Stimulated activated CD8-positive, alpha-beta memory T cell treated with anti-CD3 and anti-CD28 coated beads, Interleukin-4, amount 100 ng/mL, for 1 hour (primary cell): ENCODE measurements at places on chromosomes 1 and 21.
A peak's percentile ranks its signal among the peaks of the same experiment; 100 is the strongest.

GRCh38 chr1:248404024-248404423, 1.2 kb downstream of the OR2T1 start:
- DNase-seq, result no peak

DNA sequence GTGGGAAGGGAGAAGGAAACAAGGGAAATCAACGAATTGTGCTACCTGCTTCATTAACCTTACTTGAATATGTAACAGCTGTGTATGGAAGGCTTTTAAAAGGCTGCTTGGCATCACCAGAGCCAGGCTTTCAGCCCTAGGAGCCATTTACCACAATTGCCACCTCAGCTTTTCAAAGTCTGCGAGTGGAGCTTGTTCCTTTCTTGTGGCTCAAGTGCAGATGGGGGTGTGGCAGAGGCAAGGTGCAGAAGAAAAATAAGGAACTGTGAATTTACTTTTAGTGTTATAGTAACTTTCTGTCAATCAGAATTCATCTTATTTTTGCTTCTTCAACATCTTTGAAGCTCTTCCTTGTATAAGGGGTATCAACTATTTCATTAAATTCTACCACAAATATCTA, 17.6 kb downstream of the CLCA2 start:
- no peak for DNase-seq

DNA sequence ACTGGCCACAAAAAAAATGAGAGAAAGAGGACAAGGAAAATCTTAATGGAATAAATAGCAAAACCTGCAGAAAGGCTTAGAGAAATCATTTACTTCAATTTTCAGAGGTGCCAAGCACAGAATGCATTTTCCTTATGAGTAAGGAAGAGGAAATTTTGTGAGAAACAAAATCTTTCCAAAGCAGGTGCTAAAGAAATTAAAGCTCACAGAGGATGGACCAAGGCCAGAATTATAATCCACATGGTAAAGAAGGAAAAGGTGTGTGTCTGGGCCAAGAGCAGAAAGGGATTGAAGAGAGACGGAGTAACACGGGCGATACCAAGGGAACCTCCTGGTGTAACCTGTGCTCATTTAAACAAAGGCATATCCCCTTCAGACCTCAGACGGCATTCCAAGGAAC, 340.0 kb upstream of the NFIA start:
- no peak for DNase-seq

- DNase-seq, result no peak
Observed at GRCh38 chr1:235997049-235997448, 67.8 kb downstream of the NID1 start.

GRCh38 chr1:182128502-182128901, 67.0 kb upstream of the ZNF648 start:
- no peak for DNase-seq

GRCh38 chr1:86521522-86521891, 25.4 kb upstream of the CLCA4 start:
- DNase-seq, result no peak

GRCh38 chr1:180181048-180181447, 26.4 kb downstream of the QSOX1 start:
- DNase-seq, result no peak

DNA sequence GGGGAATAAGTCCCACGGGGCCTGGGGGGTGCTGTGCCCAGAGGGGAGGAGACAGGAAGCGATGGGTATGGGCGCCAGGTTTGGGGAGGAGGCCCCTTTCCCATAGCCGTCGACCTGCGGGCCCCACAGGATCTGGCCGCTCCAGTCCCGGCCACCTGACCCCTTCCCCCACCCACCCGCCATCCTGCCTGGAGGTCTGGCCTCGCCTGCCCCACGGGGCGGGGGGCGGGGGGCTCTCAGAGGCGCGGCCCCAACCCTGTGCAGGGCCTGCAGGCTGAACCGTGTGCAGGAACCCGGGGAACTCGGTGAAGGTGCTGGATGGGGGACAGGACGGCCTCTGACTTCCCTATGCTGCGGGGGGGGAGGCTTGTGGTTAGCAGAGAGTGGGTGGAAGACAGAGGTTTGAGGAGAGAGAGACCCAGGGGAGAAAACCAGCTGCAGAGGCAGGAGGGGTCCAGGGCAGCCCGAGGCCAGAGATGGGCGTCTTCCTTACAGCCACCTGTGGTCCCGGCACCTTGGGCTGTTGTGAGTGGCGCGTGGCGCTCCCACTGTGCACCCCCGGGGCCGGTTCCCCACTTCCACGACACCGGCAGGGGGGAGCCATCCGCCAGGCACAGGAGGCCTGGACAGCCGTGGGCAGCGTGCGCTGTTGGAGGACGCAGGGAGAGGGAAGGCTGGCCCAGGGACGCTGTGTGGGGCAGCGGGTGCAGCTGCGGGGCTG, 2.5 kb upstream of the TNFRSF18 start:
- DNase-seq, result no peak

DNA sequence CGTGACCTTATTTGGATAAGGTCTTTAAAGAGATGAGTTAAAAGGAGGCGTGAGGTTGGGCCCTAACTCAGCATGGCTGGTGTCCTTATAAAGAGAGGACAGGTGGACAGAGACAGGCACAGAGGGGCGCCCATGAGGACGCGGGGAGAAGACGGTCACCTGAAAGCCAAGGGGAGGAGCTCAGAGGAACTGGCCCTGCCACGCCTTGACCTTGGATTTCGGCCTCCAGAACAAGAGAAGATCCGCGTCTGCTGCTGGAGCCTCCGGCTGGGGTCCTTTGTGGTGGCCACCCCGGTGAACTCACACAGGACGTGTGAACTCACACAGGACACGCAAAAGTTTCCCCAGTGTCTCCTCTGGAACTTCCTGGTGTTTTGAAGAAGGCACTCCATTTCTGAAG, 122.7 kb downstream of the SIK1 start:
- DNase-seq, result no peak

- no peak for DNase-seq
Observed at GRCh38 chr1:246005067-246005466, 502.0 kb downstream of the SMYD3 start.

- DNase-seq, result no peak
Observed at GRCh38 chr1:248625971-248626370, 8.9 kb downstream of the OR2T11 start.

DNA sequence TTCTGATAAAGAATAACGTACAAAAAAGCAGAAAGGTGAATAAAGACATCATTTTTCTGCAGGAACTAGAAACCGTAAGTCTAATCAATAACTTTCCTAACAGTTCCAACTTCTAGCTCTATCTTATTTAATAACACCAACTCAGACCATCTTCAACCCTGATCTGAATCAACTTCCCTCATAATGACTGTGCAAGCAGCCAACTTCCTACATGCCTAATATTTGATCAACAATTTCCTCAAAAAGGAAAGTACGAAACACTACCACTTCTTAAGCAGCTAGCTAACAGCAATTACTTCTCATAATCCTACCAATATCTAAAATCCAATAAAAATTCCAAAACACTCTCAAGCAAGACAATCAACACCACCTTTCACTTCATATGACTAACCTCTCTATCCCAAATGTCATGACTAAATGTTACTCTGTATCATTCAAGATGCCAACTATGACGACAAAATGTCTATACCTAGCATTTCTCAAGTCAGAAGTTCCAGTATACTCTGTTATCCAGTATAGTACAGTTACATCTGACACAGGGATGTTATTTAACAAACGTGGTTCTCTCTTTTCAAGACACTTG, 1.7 kb downstream of the COP1 start:
- no peak for DNase-seq

DNA sequence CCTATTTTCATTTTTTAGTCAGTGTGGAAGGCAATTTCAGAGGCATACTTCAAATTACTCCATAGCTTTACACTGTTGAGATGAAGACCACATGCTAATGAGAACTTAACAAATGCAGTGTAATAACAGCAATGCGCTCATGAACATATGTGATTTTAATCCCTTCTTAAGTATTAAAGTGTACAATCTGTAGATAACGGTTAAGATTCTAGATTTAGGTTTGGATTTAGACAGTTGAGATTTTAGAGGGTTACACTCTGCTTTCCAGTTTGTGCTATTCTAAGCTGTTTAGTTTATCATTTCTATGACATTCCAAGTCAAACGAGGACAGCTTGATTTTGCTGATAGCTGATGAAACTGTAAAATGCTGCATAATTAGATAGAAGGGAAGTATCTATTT, 257.8 kb upstream of the CHRM3 start:
- no peak for DNase-seq

DNA sequence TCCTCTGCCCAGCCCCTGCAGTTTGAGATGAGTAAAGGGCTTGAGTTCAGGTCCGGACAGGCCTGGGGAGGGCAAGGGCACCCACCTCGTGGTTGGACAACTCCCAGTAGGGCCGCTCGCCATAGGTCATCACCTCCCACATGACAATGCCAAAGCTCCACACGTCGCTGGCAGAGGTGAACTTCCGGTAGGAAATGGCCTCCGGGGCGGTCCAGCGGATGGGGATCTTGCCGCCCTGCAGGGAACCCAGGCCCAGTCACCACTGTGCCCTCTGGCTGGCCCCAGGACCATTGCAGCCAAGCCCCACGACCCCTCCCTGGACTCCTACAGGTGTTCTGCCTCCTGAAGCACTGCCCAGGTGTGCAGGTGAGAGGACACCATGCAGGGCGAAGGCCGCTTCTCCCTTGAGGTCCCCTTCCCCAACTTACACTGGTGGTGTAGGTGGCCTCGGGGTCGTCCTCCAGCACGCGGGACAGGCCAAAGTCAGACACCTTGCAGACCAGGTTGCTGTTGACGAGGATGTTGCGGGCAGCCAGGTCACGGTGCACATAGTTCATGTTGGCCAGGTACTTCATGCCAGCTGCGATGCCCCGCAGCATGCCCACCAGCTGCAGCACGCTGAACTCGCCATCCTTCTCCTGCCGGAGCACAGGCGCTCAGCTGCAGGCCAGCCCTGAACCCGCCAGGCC, 24.1 kb downstream of the EPHA2 start:
- DNase-seq, result no peak

GRCh38 chr1:58768971-58769808, 14.7 kb downstream of the JUN start:
- DNase-seq, result peak; percentile 16
